ENCODE measurements at places on chromosomes 11 and 22.
A peak's percentile ranks its signal among the peaks of the same experiment; 100 is the strongest.

GRCh38 chr22:32536352-32536751 lies 61.7 kb downstream of the FBXO7 start:
- no peak for DNase-seq

- no peak for DNase-seq
Observed at GRCh38 chr11:1293619-1294015, 15.8 kb downstream of the TOLLIP start.

GRCh38 chr11:42036201-42036600 lies 576.7 kb upstream of the LRRC4C start:
- no peak for DNase-seq

DNA sequence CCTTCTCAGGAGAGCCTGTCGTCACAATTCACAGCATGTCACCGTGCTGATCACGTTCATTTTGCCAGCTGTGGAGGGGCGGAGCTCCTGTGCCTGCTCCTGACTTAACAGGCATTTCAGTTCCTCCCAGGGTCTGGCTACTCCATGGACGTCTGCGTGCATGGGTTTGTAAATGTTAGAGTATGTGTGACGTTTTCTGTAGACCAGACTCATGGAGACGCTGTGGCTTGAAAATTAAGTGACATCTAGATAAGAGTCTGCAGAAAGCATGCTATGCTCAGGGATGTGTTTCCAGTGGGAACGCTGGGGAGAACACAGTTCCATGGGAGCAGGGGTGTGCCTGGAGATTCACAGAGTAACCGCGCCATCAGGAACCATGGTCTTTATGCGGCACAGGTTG lies 804.0 kb downstream of the TBC1D22A start:
- no peak for DNase-seq

DNA sequence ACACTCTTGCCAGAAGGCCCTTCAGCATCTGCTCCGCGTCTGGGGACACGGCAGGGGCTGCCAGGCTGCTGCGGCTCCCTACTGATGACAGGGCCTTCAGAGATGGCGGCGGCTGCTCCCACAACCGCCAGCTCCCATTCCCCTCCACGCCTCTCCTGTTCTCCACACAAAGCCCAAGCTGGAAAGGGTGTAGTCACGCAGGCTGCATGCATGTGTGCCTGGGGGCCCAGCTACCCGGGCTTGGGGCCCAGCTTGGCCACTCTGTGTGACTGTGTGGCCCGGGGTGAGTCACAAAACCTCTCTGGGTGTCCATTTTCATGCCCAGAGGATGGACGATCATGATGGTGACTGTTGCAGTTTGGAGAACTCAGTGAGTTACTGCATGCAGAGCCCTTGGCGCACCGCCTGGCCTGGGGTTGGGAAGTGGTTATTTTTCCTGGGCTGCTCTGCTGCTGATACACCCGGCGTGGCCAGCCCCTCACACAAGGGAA lies 31.7 kb upstream of the PARVB start:
- DNase-seq = no peak

GRCh38 chr22:43277987-43278601 lies 65.1 kb downstream of the SCUBE1 start:
- DNase-seq = no peak

- peak; percentile 80 for DNase-seq
Observed at GRCh38 chr11:43942662-43943371, 380 bp downstream of the C11orf96 start.

GRCh38 chr22:24994070-24994763 lies 41.7 kb downstream of the KIAA1671 start:
- no peak for DNase-seq

DNA sequence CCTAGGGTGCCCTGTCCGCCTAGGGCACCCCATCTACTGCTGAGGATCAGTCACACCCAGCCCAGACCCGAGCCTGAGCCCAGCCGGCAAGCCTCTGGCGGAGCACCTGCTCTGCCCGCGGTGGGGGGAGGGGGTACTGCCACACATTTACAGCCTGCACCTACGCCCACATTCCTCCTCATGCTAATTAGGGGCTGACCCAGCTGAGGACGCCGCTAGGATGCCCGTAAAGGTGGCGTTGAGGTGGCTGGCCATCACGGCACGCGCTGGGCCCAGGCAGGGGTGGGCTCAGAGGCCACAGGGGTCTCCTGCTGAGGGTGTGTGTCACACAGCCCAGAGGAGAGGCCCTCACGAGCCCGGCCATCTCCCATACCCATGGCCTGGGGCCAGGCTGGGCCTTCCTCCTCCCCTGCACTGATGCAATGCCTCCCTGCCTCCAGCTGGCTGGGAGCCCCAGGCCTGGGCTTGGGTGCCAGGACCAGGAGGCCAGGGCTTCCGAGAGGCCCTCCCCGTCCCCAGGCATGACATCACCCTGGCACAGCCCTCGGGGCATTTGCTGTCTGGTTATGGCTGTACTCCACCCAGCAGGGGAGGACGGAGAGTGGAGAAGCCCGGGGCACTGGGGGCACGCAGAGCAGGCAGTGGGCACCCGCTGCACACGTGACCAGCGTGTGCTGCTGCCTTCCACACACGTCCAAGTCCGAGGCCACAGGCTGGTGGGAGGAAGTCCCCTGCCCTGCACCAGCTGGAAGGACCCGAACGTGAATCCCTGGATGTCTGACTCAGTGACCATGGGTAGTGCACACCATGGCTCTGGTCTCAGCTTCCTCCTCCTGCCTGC lies 12.7 kb downstream of the DUSP8 start:
- peak; percentile 81 for DNase-seq

- DNase-seq = no peak
Observed at GRCh38 chr11:76244316-76244851, 38.1 kb upstream of the WNT11 start.

- no peak for DNase-seq
Observed at GRCh38 chr11:113603277-113604059, 102.6 kb downstream of the TMPRSS5 start.

DNA sequence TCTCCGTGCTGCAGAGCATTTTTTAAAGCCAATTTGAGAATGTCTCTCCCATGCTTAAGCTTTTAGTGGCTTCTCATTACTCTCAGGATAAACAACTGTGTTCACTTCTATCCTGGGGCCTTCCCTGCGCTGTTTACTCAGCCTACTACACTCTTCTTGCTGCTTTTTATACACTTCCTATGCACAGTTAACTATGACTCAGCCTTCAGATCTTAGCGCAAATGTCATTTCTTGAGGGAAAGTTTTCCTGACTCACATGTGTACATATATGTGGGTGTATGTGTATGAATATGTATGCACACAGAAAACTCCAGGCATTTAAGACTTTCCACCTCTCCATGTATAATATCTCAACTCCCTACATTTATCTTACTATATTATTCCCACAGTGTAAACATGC lies 9.8 kb downstream of the THAP12 start:
- DNase-seq = no peak

- no peak for DNase-seq
Observed at GRCh38 chr11:796565-797295, 1.4 kb downstream of the SLC25A22 start.

DNA sequence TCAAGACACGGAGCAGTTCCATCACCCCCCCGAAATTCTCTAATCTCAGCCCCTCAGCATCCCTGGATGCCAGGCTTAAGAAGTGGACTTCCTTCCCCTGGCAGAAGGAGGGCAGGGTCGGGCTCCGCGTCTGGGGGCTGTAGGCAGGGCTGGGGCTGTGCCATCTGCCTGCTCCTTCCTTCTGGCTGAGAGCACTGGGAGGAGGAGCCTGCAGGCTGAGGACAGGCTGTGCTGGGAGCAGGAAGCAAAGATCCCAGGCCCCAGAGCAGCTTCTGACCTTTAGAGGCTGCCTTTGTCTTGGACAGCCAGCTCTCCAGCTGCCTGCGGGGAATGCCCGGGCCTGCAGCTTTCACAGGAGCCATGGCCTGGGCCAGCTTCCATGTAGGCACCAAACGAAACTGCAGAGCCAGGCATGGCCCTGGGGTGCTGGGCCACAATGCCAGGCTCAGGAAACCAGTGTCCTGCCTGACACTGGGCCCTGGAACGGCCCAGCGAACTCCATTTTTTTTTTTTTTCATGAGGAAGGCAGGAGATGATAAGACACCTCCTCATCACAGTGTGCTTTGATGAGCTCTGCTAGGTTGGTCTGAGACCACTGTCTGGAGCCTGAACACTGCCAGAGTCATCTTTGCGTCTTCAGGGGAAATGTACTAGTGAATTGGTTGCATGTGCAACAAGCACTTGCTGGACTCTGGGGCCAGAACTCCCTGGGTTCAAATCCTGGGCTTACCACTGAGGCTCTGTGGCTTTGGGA lies 67.9 kb downstream of the MCM5 start:
- DNase-seq = no peak

DNA sequence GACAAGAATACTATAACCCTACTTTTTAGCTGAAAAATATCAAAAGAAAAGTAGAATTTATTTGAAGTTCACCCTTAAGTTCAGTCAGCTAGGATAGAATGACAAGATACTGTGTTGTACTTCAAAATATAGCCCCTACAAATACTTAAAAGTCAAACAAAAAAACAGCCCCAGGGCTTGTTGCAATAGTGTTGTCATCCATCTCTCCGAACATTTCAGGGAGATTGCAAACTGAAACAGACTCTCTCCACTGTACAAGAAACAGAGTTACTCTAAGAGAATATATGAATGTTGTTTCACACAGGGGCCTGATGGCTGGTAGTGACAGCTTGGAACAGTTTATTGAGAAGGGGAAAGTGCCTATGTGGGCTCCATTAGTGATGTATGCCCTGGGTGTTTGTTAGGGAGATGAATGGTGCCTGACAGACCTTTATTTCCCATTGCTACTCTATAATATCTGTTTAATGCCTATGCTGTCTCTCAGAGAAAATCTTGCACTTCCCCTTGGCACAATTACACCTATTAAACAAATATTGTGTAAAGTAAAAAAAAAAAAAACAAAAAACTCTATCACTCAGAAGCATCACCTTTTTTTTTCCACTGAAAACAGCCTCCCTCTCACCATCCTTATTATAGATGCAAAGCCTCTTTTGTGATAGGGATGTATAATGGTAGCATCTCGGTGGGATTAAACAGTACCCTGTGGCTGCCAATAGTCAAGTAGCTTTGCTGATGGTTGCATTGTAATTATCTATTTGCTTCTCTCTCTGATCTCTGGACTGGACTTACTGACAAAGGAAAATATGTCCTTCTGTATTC lies 506.3 kb upstream of the LUZP2 start:
- no peak for DNase-seq
